Activated CD4-positive, alpha-beta T cell treated with anti-CD3 and anti-CD28 coated beads, Interleukin-2, amount 10 ng/mL, durations not matched to agents 7 days and 5 days (primary cell): ENCODE measurements at places on chromosomes 16 and 17.

DNA sequence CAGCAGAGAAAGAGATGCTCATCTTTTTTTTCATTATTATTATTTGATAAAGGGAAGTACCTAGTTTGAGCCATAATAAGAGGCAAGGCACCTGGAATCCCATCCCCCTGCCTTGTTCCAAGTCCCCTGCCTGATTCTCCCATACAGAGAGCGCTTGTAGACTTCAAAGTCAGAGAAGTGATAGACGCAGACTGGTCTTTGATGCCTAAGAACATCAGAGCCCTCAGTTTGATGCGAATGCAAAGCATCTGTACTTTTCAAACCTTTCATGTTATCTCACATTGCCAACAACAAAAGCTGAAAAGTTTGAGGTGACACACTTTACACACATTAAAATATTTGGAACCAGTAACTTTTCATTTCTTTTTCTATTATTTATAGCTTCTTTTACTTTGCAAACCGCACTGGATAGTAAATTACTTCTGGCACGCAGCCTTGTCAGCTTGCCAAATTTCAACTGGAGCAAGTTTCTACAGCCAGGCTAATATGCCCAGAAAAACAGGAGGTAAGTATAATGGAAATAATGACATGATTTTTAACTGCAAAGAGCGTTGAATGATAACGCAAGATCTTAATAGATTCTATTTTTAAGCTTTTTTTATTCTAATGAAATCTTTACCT, 5.9 kb upstream of the UTP6 start:
- no peak overlapping the region for H3K4me3 ChIP-seq
- no peak for DNase-seq
- no peaks in the 10 kb centered on the region for H3K36me3 ChIP-seq
- peaks cover 19% of the 10 kb centered on the region for H3K27me3 ChIP-seq
- peaks cover 13% of the 10 kb centered on the region for H3K4me1 ChIP-seq

- peaks cover 2% of the 10 kb centered on the region for H3K4me1 ChIP-seq
- H3K27ac ChIP-seq: no peak overlapping the region
- no peak for DNase-seq
- H3K36me3 ChIP-seq: no peaks in the 10 kb centered on the region
Measured at GRCh38 chr17:51507444-51507843, 247.1 kb downstream of the UTP18 start.

- peaks cover 27% of the 10 kb centered on the region for H3K4me1 ChIP-seq
- peaks cover 5% of the 10 kb centered on the region for H3K27me3 ChIP-seq
Measured at GRCh38 chr17:43671031-43671692, 9.4 kb upstream of the MEOX1 start.

GRCh38 chr16:73176577-73177013, 128.7 kb upstream of the ZFHX3 start:
- DNase-seq: no peak
- H3K27me3 ChIP-seq: no peaks in the 10 kb centered on the region
- no peaks in the 10 kb centered on the region for H3K36me3 ChIP-seq
- no peak overlapping the region for H3K4me3 ChIP-seq
- no peaks in the 10 kb centered on the region for H3K4me1 ChIP-seq

DNA sequence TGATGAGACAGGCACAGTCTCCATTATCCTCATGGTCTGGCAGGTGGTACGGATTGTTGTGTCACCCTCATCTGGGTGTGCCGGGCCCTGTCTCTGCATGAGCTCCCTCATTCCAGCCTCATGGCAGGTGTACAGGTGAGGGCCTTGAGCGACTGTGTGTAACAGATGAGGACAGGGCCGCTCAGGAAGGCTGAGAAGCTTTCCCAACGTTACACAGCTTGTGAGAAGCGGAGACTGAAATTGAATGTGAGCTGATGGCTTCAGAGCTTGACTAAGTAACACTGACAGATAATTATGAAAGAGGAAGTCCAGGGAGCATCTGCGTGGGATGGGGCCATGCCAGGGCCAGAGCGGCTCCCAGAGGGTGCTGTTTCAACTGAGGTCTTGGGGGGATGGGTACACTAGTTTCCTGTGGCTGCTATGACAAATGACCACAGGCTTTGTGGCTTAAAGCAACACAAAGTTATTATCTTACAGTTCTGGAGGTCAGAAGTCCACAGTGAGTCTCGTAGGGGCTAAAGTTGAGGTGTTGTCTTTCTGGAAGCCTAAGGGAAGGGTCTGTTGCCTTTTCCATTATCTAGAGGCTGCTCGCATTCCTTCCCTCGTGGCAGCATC, 36.7 kb downstream of the CMIP start:
- no peaks in the 10 kb centered on the region for H3K27me3 ChIP-seq
- peaks cover 16% of the 10 kb centered on the region for H3K36me3 ChIP-seq
- DNase-seq: no peak
- H3K27ac ChIP-seq: peak overlapping the region; percentile 52

DNA sequence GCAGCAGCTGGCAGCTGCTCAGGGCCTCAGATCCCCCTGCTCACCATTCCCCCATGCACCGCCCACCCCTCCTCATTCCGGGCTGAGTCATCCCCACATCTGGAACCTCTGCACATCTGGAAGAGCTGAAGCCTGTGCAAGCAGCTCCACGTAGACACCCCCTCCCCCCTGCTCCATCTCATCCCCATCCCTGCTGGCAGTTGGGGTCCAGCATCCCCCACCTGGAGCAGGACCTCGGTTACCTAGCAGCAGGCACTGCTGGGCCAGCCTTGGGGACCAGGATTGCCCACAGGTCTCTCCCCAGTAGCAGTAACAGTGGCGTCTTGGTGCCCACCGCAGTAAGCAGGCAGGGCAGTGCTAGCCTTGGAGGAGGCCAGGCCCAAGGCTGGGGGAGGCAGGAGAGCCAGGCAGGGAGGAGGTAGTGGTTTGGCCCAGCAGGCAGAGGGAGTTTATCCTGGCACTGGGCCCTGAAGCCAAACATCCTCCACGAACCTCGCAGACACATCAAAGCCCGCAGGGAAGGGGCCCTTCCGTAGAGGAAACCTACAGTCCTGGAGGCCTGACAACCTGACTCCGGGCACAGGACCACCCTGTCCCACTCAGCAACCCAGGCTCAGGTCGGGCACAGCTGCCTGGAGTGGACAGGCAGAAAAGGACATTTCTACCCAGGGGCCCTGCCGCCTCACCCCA, 7.7 kb upstream of the TMEM92 start:
- peaks cover 8% of the 10 kb centered on the region for H3K27me3 ChIP-seq
- no peak overlapping the region for H3K27ac ChIP-seq
- DNase-seq: no peak

DNA sequence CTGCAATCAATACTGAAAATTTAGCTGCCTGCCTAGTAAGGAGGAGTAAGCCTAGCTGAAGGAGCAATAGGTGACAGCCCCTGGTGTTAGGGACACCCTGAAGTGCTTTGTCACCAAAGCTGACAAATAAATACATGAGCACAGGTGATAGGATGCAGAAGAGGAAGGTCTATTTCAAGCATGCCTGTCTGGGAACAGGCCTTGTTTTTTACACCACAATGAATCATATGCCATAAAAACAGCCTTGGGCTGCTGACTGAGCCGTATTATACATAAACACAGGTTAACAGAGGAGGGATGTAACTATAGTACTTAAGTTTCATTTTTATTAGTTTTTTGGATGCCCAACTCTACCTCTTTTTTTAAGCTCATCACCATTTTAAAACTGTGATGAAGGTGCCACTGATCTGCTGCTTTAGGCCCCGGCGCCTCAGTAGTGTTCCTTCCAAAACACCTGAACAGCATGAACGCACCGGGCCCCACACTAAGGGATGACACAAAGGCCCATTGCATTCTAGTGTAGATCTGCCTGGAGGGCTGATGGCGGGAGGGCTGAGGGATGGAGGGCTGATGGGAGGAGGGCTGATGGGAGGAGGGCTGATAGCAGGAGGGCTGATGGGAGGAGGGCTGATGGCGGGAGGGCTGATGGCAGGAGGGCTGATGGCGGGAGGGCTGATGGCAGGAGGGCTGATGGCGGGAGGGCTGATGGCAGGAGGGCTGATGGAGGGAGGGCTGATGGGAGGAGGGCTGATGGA, 150.3 kb downstream of the AATF start:
- H3K4me1 ChIP-seq: peaks cover 5% of the 10 kb centered on the region
- no peak overlapping the region for H3K27ac ChIP-seq
- H3K4me3 ChIP-seq: no peak overlapping the region
- peaks cover 17% of the 10 kb centered on the region for H3K36me3 ChIP-seq
- H3K27me3 ChIP-seq: no peaks in the 10 kb centered on the region

- H3K27me3 ChIP-seq: peaks cover 2% of the 10 kb centered on the region
- no peak for DNase-seq
- peaks cover 6% of the 10 kb centered on the region for H3K36me3 ChIP-seq
- peaks cover 4% of the 10 kb centered on the region for H3K4me1 ChIP-seq
Measured at GRCh38 chr16:12600536-12601256, 203.0 kb downstream of the CPPED1 start.

DNA sequence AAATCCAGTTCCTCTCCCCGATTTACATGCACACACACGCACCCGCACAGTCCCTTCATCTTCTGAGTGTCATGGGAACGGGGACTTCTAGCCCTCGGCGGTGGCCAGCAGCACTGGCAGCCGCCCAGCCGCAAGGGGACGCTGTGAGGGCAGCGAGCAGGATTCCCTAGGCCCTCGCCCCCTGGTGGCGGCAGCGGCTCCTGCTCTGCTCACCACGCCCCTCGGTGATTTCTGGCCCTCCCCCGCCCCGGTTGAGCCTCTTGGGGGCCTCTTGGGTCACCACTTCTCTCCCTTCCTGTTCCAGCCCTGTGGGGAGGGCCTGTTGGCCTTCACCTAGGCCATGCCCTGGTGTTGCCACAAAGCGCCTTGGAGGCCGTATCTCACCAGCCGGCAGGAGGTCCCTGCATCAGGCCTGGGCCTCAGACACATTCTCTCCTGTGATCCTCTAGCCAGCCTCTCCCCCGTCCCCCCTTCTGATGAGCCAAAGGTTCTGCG, 75.2 kb upstream of the KSR1 start:
- peaks cover 2% of the 10 kb centered on the region for H3K4me1 ChIP-seq
- peak; percentile 75 for DNase-seq
- H3K27me3 ChIP-seq: peaks cover 24% of the 10 kb centered on the region
- no peak overlapping the region for H3K27ac ChIP-seq
- no peak overlapping the region for H3K4me3 ChIP-seq

GRCh38 chr16:21584817-21585216, 14.6 kb upstream of the METTL9 start:
- H3K27ac ChIP-seq: no peak overlapping the region
- H3K27me3 ChIP-seq: peaks cover 1% of the 10 kb centered on the region
- no peaks in the 10 kb centered on the region for H3K36me3 ChIP-seq
- DNase-seq: no peak

GRCh38 chr16:57186872-57187854, 1.0 kb downstream of the RSPRY1 start:
- H3K27ac ChIP-seq: peak overlapping the region; percentile 91
- peak; percentile 20 for DNase-seq
- peak overlapping the region; percentile 98 for H3K4me3 ChIP-seq
- peaks cover 46% of the 10 kb centered on the region for H3K4me1 ChIP-seq
- peaks cover 18% of the 10 kb centered on the region for H3K36me3 ChIP-seq
- no peaks in the 10 kb centered on the region for H3K27me3 ChIP-seq

GRCh38 chr17:57182621-57183020, 73.7 kb upstream of the MSI2 start:
- DNase-seq: no peak
- no peak overlapping the region for H3K4me3 ChIP-seq
- no peak overlapping the region for H3K27ac ChIP-seq
- no peaks in the 10 kb centered on the region for H3K36me3 ChIP-seq
- H3K4me1 ChIP-seq: no peaks in the 10 kb centered on the region
- peaks cover 12% of the 10 kb centered on the region for H3K27me3 ChIP-seq

DNA sequence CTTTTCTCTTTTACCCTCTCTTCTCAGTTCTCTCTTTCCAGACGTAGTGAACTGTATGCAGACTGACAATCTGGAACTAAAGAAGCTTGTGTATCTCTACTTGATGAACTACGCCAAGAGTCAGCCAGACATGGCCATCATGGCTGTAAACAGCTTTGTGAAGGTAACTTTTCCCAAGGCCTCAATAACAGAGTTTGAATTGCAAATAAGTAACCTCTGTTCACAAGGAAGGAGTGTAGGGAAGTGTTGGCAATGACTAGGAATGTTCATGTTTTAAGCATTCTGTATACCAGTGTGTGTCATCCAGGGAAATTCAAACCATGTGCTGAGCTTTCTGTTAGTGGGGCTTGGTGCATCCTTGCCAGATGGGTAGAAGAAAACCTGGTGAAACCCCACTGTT, 18.6 kb downstream of the AP2B1 start:
- DNase-seq: no peak
- no peak overlapping the region for H3K4me3 ChIP-seq
- no peak overlapping the region for H3K27ac ChIP-seq
- peaks cover 51% of the 10 kb centered on the region for H3K36me3 ChIP-seq

- DNase-seq: no peak
- H3K36me3 ChIP-seq: no peaks in the 10 kb centered on the region
- H3K27me3 ChIP-seq: peaks cover 9% of the 10 kb centered on the region
- no peaks in the 10 kb centered on the region for H3K4me1 ChIP-seq
Measured at GRCh38 chr17:34000639-34001038, 254.4 kb upstream of the CCL2 start.

GRCh38 chr16:57628008-57628781, at the start of gene ADGRG1:
Gene ADGRG1, plus strand, starts transcription at chr16:57628630. Its CDS starts 21,658 bp downstream, at chr16:57650288.
- peak within 1 kb of the TSS; percentile 59 for H3K27ac ChIP-seq
- H3K27me3 ChIP-seq: peaks cover 36% of the 10 kb centered on the region
- peak within 1 kb of the TSS; percentile 5 for H3K4me3 ChIP-seq
- H3K4me1 ChIP-seq: peaks cover 23% of the 10 kb centered on the region
- peak; percentile 32 for DNase-seq

GRCh38 chr17:75642182-75642783, 9.0 kb downstream of the SMIM5 start:
- H3K4me1 ChIP-seq: peaks cover 15% of the 10 kb centered on the region
- H3K4me3 ChIP-seq: no peak overlapping the region
- no peaks in the 10 kb centered on the region for H3K36me3 ChIP-seq
- DNase-seq: no peak
- no peak overlapping the region for H3K27ac ChIP-seq
- H3K27me3 ChIP-seq: no peaks in the 10 kb centered on the region

DNA sequence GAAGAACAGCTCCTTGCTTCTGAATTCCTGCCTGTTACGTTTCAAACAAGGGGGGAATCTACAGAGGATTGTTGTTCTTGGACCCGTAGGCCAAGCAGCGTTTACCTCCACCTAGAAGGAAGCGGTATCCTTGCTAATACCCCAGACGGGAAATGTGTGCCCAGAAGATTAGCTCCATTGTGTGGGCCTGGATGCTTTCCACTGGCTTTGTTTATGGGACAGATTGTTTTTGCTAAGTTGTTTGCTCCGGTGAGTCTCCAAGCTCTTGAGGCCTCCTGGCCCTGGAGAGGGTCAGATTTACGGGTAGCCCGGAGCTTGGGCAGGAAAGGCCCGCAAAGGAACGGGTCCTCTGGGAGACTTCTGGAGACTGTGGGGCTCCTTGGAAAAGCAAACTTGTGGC, 28.4 kb upstream of the MRTFB start:
- no peaks in the 10 kb centered on the region for H3K27me3 ChIP-seq
- H3K4me3 ChIP-seq: no peak overlapping the region
- no peaks in the 10 kb centered on the region for H3K36me3 ChIP-seq
- peaks cover 4% of the 10 kb centered on the region for H3K4me1 ChIP-seq
- no peak overlapping the region for H3K27ac ChIP-seq
- DNase-seq: no peak

GRCh38 chr17:38578229-38579082, 27.3 kb downstream of the SRCIN1 start:
- no peaks in the 10 kb centered on the region for H3K36me3 ChIP-seq
- peaks cover 81% of the 10 kb centered on the region for H3K27me3 ChIP-seq
- no peak overlapping the region for H3K4me3 ChIP-seq
- no peak for DNase-seq

GRCh38 chr16:67407176-67407787, 9.0 kb downstream of the ZDHHC1 start:
- H3K4me3 ChIP-seq: no peak overlapping the region
- peaks cover 11% of the 10 kb centered on the region for H3K27me3 ChIP-seq
- no peaks in the 10 kb centered on the region for H3K36me3 ChIP-seq
- no peak overlapping the region for H3K27ac ChIP-seq
- no peaks in the 10 kb centered on the region for H3K4me1 ChIP-seq
